Nephron progenitor cell (in vitro differentiated cells): ENCODE measurements at places on chromosomes 1 and 21.

DNA sequence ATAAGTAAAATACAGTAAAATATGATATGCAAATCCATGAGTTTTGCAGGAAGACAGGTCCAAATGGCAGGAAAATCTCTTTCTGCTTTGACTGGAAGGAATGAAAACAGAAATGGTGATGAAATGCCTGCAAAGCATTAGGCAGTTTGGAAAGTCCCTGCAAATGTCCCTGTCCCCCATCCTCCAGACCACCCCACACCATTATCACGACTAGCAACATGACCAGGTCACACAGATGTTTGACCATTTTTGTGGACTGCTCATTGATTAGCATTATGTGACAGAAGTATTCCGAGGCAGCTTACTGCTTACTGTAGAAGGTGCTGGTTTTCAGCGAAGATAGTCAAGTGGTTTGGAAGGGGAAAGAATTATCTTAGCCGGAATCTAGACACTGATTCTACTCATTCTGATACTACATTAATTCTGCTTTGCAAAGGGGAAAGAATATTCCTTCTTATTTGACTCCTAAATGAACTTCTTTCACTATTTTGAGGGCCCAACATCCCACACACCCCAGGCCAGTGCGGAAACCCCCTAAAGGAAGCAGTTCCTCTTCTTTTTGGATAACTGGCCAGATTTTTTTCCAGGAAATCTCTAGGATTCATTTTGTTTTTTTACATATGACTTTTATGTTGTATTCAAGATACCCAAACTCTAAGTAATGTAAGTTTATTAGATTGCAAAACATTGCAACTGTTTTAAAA, 9.5 kb upstream of the CR2 start:
- no peak for DNase-seq

DNA sequence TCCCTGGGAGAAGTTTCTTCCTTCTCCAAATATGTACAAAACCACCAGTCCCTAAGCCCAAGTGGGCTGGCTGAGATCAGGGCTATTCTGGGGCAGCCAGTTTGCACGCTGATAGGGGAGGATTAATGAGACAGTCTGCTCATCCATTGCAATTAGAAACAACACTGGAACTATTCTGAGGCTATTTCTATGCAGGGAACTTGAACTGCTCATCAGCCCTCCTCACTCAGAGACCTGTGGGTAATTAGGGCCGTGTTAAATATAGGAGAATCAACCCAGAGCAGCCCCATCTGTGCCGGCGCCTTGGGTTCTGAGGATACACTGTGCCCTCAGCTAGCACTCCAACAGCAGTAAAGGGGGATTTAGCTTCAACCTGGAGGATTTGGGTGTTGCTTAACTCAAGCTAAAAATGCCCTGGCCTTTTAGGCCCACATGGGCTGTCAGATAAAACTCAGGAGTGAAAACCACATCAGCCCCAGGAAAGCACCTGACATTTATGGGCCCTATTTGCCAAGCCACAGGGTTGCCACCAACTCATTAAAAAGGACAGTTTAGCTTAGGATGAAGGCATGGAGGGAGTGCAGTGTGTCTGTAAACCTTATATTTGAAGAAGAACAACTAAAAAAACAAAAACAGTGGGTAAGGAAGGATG, 53.9 kb downstream of the DUSP10 start:
- no peak for DNase-seq

- DNase-seq = no peak
These were observed 17.9 kb downstream of the ATP5PO start for GRCh38 chr21:33897739-33898138.

DNA sequence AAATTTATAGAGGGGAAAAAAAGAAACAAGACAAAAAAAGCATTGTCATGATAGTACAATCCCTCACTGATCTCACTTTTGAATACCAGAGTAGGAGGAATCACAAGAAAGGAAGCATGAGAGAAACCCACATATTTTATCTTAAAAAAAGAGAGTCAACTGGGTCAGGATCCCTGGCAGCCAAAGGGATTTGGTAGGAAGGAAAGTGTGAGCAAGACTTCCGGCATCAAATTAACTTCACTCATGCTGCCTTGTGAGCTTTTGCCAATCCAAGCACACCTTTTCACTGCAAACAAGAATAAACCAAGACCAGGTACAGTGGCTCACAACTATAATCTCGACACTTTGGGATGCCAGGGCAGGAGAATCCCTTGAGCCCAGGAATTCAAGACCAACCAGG, 53.1 kb downstream of the SLC9C2 start:
- DNase-seq = no peak

DNA sequence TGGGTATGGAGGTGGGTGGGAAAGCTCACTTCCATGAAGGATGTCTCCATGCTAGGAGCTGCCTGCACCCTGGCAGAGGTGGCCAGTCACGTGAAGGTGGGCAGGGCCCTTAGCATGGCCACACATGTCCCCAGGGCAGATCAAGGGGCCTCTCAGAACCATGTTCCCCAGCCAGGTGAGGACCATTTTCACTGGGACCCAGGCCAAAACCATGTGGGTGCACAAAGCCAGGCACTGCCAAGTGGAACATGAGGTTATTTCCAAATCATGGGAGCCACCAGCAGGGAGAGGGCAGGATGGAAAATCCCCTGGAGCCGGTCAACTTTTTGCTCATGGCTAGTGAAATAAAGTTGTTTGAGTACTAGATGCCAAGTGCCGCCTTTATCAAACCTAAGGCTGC, 9.7 kb downstream of the ZNF692 start:
- no peak for DNase-seq

DNA sequence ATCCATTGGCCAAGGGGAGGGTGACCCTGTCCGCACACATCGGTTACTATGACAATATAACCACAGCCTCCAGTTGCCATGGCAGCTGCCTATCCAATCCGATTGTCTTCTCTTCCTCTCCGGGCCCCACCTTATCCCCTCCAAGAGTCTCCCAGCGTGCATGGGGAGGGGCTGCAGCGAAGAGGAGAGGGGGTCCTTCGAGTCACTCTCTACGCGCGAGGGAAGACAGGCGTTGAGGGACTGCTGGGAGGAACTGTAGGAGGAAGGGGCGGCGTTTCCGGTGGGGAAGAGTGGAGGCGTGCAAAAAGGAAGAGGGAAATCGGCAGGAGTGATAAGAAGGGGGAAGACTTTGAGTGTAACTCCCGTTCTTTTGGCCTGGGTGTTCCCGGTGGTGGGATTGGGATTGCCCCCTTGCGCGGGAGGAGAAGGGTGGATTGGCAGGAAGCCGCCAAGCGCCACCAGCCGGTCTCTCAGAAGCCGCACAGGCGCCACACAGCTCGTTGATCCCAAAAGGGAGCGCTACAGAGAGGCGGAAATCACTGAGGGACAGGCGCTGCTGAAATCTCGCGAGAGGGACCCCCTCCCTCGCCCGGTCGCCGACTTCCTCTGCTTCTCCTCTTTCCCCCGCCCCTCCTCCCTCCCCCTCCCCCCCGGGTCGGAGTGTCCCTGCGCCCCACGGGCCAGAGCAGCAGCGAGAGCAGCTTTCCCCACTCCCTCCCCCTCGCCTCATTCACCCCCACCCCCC, 384 bp upstream of the SMG7 start:
- DNase-seq = peak; percentile 97

DNA sequence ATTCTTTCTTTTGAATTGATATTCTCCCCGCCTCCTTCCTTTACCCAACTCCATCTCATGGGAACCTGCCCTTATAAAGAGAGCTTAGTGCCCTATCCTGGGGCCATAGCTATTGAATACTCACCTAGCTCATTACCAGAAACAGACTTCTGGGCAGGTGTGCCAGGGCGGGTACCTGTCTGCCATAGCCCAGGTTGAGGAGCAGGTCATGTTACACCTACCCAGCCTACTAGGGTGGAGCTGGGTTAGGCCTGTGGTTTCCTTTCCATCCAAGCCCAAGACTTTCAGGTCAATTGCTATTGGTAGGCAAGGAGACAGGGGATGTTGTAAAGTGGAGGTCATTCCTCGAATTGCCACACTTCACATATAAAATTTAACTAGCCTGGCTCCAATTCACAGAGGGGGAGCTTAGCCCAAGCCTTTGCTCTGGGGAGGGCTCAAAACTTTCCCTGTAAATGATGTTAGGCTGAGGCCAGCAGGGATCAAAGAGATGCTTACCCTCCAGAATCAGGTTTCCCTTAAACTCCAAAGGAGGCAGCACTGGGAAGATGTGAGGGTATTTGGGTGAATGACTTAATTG, 87.1 kb upstream of the IPO9 start:
- DNase-seq = no peak

DNA sequence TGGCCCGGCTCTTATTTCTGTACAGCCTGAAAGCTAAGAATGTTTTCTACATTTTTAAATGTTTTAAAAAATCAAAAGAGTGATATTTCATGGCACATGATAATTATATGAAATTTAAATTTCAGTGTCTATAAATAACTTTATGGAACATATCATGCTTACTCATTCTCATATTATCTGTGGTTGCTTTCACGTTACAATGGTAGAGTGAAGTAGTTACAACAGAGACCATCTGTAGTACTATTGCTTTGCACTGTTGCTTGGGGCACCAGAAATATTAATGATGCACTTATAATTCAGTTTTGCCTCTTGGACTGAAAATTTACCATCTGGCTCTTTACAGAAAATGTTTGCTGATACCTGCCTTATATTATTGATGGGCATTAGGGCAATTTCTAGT, 481.6 kb downstream of the PLPP3 start:
- DNase-seq = no peak

- DNase-seq = no peak
These were observed 17.2 kb upstream of the BEND5 start for GRCh38 chr1:48793863-48794262.

DNA sequence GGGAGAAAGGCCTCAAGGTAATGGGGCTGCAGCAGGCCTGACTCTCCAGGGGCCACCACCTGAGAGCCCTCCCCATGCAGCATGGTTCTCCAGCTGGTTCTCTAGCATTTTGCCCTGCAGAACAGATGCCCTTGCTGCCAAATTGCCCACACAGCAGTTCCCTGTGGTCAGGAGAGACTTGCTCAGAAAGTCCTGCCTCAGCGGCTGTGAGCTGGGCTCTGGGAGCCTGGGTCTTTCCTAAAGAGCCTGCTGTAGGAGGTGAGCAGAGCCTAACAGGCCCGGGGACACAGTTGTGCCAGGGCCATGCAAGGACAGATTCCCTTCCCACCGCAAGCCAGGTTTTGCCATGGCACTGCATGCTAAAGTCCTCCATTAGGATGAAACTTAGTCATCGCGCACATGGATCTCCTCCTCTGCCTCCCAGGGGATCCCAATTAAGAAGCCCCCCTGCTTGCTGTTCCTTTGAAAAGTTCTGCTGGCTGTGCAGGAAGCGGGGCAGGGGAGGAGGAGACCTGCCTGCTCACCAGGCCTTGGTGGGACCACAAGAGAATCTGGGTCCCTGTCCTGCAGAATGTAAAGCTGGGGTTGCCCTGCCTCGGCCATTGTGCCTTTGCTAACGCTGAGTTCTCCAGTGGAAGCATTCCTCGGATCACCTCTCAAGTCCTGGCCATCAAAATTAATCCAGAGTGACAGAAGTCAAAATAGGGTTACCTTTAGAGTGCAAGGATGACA, 21.4 kb downstream of the TEX35 start:
- DNase-seq = no peak
